ENCODE measurements at places on chromosomes 16 and 17. TPM values are rescaled to one million over a fixed set of nuclear protein-coding genes. Genes with fewer than 3 reads are reported as not detected.

Gene TIGD7
- 26.4 TPM for total RNA-seq

Gene SPG7
- 78.1 TPM for total RNA-seq

Gene NTN1
- 1.1 TPM for total RNA-seq

Gene TRIM16
- total RNA-seq: 50.8 TPM

Gene SEPTIN1
- under 0.01 TPM for total RNA-seq

Gene PLEKHG4
- total RNA-seq: 2.3 TPM

Gene RNF43
- 0.31 TPM for total RNA-seq

Gene PRAC2
- not detected for total RNA-seq

Gene ARHGAP23
- 42.9 TPM for total RNA-seq

Gene CIBAR2
- not detected for total RNA-seq

Gene SGCA
- not detected for total RNA-seq

Gene FBXO39
- total RNA-seq: not detected

Gene RABEP1
- total RNA-seq: 94.5 TPM

Gene ATP1B2
- total RNA-seq: 5.0 TPM

Gene RUNDC3A
- total RNA-seq: 79.1 TPM

Gene GIT1
- total RNA-seq: 29.6 TPM

Gene TMEM88
- total RNA-seq: 1.2 TPM

Gene TP53TG3D
- total RNA-seq: not detected

Gene IL34
- 1.7 TPM for total RNA-seq

Gene NT5C3B
- 85.8 TPM for total RNA-seq

Gene BAIAP3
- total RNA-seq: 5.8 TPM

Gene KCNJ18
- not detected for total RNA-seq

Gene HOXB3
- total RNA-seq: not detected

Gene CD300E
- total RNA-seq: 0.16 TPM

Gene CBX2
- total RNA-seq: 5.6 TPM

All from occipital lobe (tissue), 3 donors.